ENCODE measurements at places on chromosomes 2 and 18. TPM values are rescaled to one million over a fixed set of nuclear protein-coding genes. Genes with fewer than 3 reads are reported as not detected.

GRCh38 chr18:58682429-58683069 is 11.3 kb downstream of the MALT1 start:
- no peak for DNase-seq

Gene PROKR1
- not detected for total RNA-seq

Gene PAIP2B
- total RNA-seq = 2.9 TPM

DNA sequence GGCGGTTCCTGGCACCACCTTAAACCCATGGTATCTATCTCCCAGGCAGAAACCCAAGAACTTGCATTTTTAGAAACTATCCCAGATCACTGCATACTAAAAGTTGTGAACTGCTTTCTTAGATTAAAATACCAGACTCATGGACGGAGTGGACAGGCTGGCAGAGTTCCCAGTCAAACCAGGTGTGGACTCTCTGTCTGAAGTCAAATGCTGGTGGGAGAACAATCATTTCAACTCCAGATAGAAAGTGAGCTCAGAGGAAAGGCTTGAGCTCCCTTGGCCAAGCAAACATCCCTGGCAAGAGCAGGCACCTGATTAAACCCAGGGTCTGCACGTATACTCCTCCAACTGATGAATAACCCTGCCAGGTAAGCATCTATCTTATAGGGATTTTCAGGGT is 19.5 kb downstream of the NXPH2 start:
- DNase-seq = no peak

Gene BOK
- total RNA-seq = not detected
